ENCODE measurements at places on chromosomes 2 and 18.

GRCh38 chr2:24878341-24878740 is 41.7 kb downstream of the ADCY3 start:
- DNase-seq: no peak

- no peak for DNase-seq
These were observed 181.2 kb upstream of the PXDN start for GRCh38 chr2:1925516-1925915.

GRCh38 chr2:196404276-196404675 is 232.9 kb upstream of the STK17B start:
- no peak for DNase-seq

GRCh38 chr18:13618760-13619438 is 107.5 kb downstream of the FAM210A start:
- no peak for DNase-seq

DNA sequence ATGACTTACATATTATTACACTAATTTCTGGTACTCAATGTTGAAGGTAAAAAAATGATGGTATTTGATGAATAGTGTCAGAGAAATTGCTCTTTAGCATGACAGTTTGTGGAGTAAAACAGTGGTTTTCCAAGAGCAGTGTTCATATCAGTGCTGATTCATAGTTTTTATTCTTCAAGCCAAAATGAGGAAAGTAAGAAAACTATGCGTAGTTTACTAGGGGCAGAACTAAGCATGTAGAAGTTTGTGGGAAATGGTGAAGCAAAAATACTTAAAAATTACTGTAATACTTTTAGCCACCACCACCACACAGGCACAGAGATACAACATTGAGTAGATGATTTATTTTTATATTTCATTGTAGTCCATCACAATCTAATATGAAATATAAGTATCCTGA is 137.3 kb downstream of the ZNF804A start:
- no peak for DNase-seq

DNA sequence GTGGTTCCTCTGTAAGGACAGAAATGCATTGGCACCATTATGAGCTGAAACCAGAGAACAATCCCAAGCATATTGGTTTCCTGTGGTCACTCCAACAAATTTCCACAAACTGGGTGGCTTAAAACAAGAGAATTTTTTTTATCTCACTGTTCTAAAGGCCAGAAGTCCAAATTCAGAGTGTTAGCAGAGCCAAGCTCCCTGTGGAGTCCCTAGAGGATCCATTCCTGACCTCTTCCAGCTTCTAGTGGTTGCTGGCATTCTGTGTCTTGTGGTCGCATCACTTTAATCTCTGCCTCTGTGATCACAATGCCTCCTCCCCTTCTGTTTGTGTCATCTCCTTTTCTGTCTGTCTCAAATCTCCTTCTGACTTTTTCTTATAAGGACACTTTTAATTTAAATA is 380.3 kb downstream of the NYAP2 start:
- no peak for DNase-seq
